ENCODE measurements at places on chromosomes 5 and 9.

GRCh38 chr9:20714442-20715415 is 30.7 kb downstream of the FOCAD start:
- DNase-seq = no peak

DNA sequence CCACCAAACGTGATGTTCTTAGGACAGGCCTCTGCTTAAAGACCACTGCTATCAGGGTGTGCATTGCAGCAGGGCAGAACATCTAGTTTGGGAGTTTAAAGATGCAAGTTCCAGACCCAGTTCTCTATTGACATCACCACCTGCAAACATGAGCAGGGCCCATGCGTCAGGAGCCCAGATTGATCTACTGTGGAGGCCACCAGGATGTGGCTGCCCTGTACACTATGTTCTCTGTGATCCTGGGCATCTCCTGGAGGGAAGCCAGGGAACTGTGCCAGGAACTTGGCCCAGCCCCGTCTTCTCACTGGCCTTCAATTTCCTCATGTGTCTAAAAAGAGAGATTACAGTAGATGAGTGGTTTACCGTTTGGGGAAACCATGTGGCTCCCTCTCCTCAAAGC is 87.1 kb downstream of the PDE6A start:
- no peak for DNase-seq

GRCh38 chr9:110427497-110428104 is 89.9 kb upstream of the TXNDC8 start:
- no peak for DNase-seq

DNA sequence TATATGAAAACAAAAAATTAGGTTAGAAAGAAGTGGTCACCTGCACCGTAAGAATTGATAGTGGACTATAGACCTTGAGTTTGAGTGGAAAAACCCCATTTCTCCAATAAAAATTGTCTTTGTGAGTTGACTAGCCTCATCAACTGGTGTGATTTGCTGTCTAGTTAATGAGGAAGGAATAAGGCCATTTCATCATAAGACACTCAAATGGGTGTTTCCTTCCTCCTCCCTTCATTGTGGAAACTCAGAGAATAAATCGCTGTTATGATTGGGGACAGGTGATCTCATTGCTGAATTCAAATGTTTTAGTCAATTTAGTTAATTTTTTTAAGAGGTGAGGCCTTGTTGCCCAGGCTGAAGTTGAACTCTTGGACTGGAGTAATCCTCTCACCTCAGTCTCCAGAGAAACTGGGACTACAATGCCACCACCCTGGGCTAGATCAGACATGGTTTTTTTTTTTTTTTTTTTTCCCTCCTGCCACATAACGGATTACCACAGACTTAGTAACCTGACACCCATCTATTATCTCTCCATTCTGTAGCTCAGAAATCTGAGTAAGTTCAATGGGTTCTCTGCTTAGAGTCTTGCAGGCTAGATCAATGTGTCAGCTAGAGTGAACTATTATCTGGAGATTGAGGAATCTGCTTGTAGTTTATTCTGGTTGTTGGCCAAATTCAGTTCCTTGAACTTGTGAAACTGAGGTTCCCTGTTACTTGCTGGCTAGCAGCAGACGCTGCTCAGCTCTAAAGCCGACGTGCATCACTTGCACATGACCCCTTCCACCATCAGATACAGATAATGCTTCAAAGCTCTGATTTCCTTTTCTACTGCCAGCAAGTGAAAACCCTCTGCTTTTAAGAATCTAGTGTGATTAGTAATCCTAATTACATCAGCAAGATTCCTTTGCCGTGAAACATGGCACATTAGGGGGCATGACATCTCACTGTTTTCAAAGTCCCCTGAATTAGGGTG is 663.8 kb upstream of the CDH9 start:
- no peak for DNase-seq

GRCh38 chr5:28313953-28314352 is 1275.6 kb upstream of the CDH9 start:
- no peak for DNase-seq

GRCh38 chr9:78295177-78295575 is 1.7 kb upstream of the PSAT1 start:
- DNase-seq = no peak

DNA sequence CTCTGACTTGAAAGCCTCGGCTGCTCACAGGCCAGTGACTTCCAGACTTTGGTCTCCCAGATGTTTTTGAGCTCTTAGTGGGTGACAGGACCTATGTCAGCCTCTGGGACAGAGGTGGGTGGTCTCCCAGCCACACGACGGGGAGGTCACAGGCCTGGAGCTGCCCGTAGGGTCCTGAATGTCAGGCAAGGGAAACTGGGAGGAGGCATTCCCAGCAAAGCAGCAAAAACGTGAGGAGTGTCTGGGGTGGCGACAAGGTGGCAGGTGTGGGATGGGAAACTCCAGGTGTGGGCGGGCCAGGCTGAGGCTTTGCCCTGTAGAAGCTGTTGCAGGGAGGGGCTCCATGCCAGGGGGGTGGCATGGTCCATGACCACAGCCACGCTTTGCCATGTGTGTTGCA is 110.5 kb downstream of the CACNA1B start:
- no peak for DNase-seq

DNA sequence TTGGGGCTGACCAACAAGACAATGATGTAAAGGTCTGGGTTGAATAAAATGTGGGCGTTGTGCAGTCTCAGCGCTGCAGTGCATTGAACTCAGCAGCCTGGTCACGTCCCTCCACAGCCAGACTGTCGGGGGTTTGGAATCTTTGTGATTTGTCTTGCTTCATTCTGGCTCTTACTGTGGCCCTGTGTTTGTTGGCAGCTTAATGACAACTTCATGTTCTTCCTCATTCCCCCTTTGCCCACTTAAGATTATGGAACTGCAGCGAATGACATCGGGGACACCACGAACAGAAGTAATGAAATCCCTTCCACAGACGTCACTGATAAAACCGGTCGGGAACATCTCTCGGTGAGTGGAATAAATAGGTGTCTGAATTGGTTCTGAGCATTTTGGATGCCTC is 75.2 kb downstream of the NTRK2 start:
- DNase-seq = no peak

GRCh38 chr5:2295476-2295875 is 412.8 kb upstream of the IRX4 start:
- DNase-seq = no peak

GRCh38 chr5:103010168-103010567 is 109.8 kb downstream of the GIN1 start:
- DNase-seq = no peak

GRCh38 chr9:76592091-76592973 is 133.3 kb downstream of the GCNT1 start:
- no peak for DNase-seq

DNA sequence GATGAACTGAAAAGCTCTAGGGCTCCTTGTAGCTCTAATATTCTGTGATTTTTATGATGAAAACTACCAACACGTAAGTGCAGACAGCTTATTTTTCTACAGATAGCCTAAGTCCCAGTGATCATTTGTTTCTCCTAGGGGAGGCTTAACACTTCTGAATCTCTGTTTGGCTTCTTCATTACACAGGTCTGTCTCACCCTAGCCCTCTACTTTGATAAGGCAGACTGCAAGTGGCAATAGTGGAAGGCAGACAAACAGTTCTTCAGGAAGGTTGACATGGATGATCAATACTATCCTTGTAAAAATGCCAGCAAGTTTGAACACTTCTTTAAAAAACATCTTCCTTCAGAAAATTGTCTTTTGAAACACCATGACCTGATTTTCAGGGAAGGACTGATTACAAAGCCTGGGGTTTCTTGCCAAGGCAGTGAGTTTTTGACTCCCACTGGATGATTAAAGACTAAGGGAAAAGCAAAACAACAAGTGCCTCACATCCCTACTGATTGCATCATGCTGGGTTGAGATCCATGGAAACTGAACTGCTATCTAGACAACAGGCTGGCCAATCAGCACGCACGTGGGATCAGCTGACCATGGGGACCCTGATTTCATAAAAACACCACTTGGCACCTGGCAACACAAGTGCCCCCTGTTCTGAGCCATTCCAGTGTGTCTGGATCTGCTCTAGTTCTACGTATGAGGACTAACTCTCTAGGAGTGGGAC is 212.2 kb downstream of the SMARCA2 start:
- DNase-seq = no peak

GRCh38 chr5:148827723-148828122 is 1.3 kb downstream of the ADRB2 start:
- no peak for DNase-seq

DNA sequence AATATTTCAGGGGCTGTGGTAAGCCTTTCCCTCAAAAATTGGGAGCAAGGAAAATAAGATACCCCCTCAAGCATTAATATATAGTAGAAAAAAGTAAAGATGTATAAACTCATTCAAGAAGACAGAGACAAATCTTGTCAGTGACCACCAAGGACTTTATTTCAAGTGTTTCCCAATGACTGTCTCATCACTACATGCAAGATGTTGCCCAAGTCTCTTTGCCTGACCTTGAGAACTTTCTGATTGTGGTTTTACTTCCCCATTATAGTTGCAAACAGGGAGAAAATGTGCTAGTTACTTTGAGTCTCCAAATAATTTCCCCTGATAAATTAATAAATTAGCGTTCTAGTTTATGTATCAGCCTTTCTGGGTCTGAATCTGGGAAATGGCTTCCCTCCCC is 4.0 kb upstream of the SLC46A2 start:
- no peak for DNase-seq

DNA sequence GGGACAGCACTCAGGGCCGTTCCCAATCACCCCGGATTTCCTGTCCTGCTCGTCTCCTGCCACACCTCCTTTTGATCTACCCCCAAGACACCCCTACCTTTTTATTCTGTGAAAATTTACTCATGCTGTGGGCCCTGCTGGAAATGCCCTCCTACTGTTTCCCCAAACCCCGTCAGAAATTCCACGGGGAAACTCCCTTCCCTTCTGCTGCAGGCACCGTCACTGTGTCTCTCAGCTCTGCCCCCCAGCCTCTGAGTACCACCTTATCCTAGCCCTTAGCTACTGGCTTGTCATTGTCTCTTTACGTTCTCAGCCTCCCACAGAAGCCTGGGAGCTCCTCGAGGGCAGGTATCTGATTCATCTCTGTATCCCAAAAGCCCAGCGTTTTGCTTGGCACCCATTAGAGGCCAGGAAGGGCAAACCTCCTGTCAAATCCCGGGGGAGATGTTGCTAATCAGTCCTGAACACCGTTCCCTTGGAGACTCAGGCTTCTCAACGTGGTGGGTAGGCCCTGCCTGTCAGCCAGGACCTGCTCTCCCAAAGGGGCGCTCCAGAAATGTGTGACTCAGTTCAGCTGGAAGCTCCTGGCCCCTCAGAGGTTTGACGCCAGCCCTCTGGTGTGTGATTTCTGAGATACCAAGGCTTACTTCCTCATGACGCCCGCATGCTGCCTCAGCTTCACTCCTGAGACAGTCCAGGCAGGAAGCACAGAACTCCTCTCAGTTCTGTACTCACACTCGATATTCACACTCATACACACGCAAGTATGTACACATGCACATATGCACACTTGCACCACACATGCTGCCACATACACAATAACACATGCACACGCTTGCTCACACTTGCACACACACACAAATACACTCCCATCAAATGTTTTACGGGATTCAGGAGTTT is 50.7 kb upstream of the GRHPR start:
- no peak for DNase-seq

DNA sequence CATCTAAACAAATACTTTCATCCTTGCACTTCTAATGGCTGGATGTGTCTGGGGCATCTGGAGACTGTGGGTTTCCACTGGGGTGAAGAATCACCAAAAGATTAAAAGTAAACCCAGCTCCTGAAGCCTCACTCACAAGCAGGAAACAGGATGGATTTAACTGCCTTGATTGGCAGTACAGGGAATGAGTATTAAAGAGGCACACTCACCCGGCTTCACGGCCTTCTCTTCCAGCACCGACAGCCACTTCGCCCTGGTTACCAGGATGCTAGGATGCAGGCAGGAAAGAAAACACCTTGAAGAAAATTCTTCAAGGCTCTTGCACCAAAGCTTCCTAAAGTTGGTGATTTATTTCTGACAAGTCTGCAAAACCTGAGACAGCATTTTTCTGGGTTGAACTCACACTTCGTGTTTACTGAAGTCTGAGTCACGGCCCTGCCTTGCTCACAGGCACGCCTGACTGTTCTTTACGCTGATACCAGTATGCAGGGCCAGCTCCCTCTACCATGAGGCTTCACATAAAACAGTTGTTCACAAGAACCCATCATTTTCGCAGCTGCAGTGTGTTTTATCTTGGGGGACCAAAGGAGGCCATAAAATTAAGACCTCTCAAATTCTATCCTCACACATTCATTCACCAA is 56.5 kb upstream of the ZNF354A start:
- no peak for DNase-seq

DNA sequence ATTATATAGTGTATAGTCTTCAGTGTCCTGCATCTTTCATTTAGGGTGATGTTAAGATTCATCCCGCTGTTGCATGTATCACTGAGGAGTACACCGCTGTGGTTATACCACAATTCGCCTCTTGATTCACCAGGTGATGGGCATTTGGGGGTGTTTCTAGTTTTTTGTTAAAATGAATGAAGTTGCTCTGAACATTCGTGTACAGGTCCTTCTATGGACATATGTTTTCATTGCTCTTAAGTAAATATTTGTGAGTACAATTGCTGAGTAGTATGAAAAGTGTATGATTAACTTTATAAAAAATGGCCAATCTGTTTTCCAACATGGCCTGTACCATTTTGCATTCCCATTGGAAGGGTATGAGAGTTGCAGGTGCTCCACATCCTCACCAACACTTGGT is 61.7 kb downstream of the PLAC8L1 start:
- DNase-seq = no peak

DNA sequence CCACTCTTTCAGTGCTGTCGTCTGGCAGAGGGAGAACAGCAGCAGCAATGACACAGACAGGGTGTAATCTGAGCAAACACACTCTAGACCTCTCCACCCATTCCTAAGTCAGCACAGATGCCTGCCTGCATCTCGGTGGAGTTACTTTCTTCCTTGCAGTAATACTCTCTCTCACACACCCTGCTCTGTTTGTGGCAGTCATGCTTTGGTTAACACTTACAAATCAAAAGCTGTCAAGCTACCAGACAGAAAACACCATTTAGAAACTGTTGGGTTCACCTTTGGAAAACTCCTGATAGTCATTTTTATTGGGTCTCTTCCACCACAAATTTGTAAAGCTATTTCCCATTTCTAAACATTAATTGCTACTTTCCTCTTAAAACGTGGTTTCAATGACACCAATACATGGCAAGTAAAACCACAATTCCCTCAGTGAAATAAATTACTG is 27.3 kb downstream of the LHFPL2 start:
- DNase-seq = no peak

All from stimulated activated CD4-positive, alpha-beta T cell treated with anti-CD3 and anti-CD28 coated beads, Interleukin-1b, Interleukin-23, amount 100 ng/mL, for 24 hours (primary cell).